Activated T-helper 2 cell treated with anti-CD3 and anti-CD28 coated beads, Interferon-gamma antibody, Interleukin-2, Interleukin-4, amounts not matched to agents 10 μg/mL and 5 μg/mL and 100 μg/mL, durations not matched to agents 14 hours and 24 hours and 36 hours (primary cell): ENCODE measurements at places on chromosomes 11 and 22. TPM values are rescaled to one million over a fixed set of nuclear protein-coding genes. Genes with fewer than 3 reads are reported as not detected.

GNG3 gene
- not detected in 2 replicates for total RNA-seq

KCTD14 gene
- 0.23 and 0.34 TPM in 2 replicates for total RNA-seq

GLB1L2 gene
- total RNA-seq: 3.1 and 4.3 TPM in 2 replicates

KLHDC7B gene
- total RNA-seq: 3.0 and 3.3 TPM in 2 replicates

C11orf91 gene
- not detected in 2 replicates for total RNA-seq

TMEM132A gene
- 1.1 and 1.2 TPM in 2 replicates for total RNA-seq

TCN2 gene
- total RNA-seq: 0.51 and 0.68 TPM in 2 replicates

PDGFB gene
- total RNA-seq: 3.3 and 4.2 TPM in 2 replicates

OR10G7 gene
- total RNA-seq: not detected in 2 replicates

DDX25 gene
- not detected in 2 replicates for total RNA-seq

PATE4 gene
- total RNA-seq: not detected in 2 replicates

GAS2L1 gene
- 3.0 and 3.4 TPM in 2 replicates for total RNA-seq

VPREB1 gene
- not detected in 2 replicates for total RNA-seq

VSIG2 gene
- not detected in 2 replicates for total RNA-seq

YPEL4 gene
- 0.37 and 0.64 TPM in 2 replicates for total RNA-seq

MMP27 gene
- total RNA-seq: not detected in 2 replicates

OR52E8 gene
- not detected in 2 replicates for total RNA-seq

C11orf86 gene
- total RNA-seq: not detected in 2 replicates

PKNOX2 gene
- total RNA-seq: not detected in 2 replicates

SCARF2 gene
- 0.55 and 0.62 TPM in 2 replicates for total RNA-seq

ISX gene
- total RNA-seq: not detected in 2 replicates
